Stimulated activated CD8-positive, alpha-beta memory T cell treated with anti-CD3 and anti-CD28 coated beads, Interleukin-2, amount 100 ng/mL, for 1 hour (primary cell): ENCODE measurements at places on chromosomes 3 and 15.
A peak's percentile ranks its signal among the peaks of the same experiment; 100 is the strongest.

DNA sequence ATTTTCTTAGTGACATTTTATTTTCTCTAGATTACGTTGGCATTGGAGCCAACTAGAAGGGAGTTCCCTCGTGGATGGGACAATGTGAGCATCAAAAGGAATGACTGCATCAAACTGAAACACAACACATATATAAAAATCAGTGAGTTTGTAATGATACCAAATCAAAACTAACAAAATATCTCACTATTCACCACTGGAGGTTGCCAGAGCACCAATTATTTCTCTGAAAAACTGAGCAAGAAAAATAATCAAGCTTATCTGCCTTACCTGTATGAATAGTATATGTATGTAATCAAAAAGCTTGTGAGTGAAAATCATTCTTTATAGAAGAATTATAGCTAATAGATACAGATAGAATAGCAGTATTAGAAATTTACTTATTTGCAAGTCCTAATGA lies 46.8 kb upstream of the OTOL1 start:
- no peak for DNase-seq

GRCh38 chr3:71358243-71358642 lies 225.3 kb downstream of the FOXP1 start:
- no peak for DNase-seq

DNA sequence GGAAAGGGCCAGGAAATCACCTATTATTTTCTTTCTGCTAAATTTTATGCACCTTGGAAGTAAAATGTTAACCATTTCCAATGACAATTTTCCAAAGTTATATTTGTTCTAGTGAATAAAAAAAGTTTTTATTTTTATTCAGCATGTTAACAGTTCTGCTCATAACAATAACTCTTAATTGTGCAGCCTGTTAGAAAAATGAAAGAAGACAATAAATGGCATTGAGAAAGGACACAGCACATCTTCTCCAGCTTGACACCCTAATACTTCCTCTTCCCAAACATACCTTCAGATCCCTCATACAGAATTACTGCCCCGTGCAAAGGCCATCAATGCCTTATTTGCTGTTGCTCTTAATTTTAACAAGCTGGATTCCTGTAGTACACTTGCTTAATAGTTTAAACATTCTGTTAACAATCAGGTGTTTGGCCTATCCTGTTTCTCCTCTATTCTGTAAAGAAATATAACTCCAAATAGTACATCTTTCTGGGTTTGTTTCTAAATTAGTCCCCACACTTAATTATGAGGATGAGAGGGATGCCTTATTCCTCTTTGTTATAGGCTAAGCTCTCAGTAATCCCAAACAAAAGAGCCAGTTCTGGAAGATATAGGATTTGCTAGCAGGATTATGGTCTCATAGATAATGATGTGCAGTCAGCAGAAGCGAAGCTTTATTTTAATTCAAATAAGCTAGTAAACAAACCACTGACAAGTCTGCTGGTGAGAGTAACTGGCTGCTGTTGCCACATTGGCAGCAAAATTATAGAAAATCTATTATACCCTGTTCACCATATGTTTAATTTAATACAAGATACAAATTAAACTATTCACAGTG lies 19.2 kb upstream of the SOX2 start:
- no peak for DNase-seq

GRCh38 chr3:87069971-87070370 lies 79.0 kb upstream of the VGLL3 start:
- DNase-seq = no peak

DNA sequence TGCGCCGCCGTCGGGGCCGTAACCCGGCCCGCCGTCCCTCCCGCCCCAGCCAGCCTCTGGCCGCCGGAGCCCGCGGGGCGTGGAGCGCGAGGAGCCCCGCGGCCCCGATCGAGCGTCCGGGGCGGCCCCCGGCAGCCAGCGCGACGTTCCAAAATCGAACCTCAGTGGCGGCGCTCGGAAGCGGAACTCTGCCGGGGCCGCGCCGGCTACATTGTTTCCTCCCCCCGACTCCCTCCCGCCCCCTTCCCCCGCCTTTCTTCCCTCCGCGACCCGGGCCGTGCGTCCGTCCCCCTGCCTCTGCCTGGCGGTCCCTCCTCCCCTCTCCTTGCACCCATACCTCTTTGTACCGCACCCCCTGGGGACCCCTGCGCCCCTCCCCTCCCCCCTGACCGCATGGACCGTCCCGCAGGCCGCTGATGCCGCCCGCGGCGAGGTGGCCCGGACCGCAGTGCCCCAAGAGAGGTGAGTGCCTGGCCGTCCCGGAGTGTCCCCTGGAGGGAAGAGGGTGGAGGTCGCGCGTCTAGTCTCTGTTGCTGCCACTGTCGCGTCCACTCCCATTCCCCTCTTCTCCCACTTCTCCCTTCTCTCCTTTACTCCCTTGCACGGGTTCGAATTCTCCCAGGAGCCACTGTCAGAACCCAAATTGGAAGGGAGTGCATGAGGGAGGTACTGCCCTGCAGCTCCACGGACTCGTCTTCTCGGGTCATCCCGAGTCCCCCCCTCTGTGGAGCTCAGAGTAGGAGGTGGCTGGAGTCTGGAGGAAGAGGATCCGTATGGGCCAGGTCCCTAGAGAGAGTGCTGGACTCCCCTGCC lies 585 bp downstream of the CSK start:
- no peak for DNase-seq

- peak; percentile 13 for DNase-seq
Measured at GRCh38 chr15:99450896-99451358, 114.9 kb upstream of the MEF2A start.

GRCh38 chr15:23081271-23081670 lies 41.9 kb upstream of the TUBGCP5 start:
- DNase-seq = no peak

GRCh38 chr3:182479419-182480336 lies 313.6 kb upstream of the ATP11B start:
- no peak for DNase-seq
